SJSA1 (cell line): ENCODE measurements at places on chromosomes 4 and X.

- no peak for DNase-seq
Measured at GRCh38 chrX:79082899-79083298, 61.6 kb upstream of the GPR174 start.

- no peak for DNase-seq
Measured at GRCh38 chr4:17763416-17763815, 18.0 kb downstream of the FAM184B start.

DNA sequence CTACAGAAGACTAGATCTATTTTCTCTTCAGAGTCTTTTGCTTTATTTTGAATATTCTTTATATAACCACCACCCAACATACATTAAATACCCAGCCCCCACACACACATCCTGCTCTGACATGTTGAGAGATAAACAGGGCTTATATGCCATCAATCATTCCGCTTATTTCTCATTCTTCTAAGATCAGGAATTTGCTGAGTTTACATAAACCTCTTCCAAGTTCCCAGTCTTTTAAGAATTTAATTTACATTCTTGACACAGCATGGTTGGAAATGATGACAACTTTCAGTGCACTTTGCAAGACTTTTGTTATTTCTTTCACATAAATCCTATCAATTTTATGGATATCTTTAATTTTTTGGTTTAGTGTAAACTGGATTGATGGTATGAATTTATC lies 17.5 kb upstream of the RAB9B start:
- no peak for DNase-seq

DNA sequence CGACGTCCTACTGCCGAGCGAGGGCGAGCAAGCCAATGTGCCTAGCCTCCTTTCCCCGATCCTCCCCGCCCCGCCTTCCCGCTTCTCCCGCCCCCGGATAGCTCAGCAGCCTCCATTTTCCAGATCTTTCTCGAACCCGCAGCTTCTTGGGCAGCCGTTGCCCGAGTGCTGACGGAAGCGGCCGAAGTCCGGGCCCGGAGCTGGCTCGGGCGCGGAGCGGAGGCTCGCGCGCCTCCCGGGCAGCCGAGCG lies 172 bp upstream of the HSPA4L start:
- DNase-seq = peak; percentile 78

- DNase-seq = peak; percentile 39
Measured at GRCh38 chrX:43703211-43703791, 47.2 kb downstream of the MAOA start.

DNA sequence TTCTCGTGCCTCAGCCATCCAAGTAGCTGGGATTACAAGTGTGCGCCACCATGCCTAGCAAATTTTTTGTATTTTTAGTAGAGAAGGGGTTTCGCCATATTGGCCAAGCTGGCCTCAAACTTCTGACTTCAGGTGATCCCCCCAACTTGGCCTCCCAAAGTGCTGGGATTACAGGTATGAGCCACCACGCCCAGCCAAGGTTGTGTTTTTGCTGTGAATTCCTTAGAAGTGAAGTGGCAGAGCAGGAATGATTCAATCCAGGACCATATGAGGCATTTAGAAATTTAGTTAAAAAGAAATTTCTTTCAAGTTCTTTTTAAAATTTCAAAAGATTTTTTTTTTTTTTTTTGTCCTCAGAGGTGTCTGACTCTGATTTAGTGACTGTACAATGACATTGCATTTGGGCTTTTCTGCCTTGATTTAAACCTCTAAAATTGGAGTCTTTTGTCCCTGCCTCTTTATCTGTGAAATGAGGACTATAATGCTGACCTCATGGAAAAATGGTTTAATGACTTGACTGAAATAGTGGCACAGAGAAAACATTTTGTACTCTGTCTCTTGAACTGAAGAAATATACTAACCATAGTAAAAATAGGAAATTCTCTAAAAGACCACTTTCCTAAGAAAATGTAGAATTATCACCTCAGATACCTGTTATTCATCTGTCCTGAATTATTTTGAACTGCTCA lies 59.9 kb downstream of the CXCL13 start:
- no peak for DNase-seq

- DNase-seq = no peak
Measured at GRCh38 chr4:10622728-10623127, 61.8 kb downstream of the CLNK start.

DNA sequence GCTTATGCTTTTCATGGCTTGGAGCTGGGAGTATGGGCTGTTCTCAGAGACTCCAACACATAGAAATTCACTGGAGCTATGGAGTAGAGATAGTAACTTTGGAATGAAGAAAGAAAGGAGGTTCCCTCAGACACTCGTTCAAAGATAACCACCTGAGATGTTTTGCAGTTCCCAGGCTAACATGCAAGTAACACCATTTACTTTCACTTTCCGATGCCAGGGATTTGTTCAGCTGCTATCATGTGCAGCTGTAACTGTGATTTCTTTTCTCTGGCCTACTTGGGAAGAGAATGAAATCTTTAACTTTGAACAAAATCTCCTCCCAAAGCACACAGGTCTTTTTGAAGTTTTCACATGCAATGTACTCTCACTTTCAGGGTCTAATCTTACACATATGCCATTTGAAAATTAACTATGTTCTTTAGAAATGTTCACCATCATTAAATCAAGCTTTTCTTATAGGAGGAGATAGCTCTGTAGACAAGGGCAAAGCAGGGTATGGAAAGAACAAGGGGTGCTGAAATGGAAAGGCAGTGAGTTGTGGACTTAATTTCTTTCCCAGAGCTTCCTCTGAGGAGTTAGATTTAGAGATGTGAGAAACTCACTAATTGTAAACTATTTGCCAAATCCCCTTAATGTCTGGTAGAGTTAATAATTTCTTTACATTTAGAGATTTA lies 514.3 kb downstream of the PDHA2 start:
- DNase-seq = no peak

- DNase-seq = no peak
Measured at GRCh38 chrX:20378233-20378920, 111.7 kb upstream of the RPS6KA3 start.
